SW480 (cell line): ENCODE measurements at places on chromosomes 3 and 15.

GRCh38 chr15:86505951-86506350, 426.3 kb downstream of the AGBL1 start:
- no peak for DNase-seq

- DNase-seq: no peak
Observed at GRCh38 chr3:11930084-11930483, 74.1 kb upstream of the SYN2 start.

DNA sequence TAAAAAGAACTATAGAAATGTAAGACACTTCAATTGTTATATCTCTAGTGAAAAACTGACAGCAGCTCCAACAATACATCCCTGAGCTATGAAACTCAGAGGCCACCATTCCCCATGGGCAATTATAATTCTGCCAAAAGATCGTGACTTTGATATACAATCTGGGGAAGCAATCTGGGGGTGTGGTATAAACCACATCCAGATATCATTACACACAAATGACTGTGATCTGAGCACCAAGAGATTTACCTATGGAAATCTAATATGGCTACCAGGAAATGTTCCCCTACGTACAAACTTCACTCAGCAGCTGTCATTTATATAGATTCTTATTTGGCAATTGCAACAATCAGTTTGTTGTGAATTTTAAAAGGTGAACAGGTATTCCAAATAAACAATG, 110.3 kb downstream of the FRMD5 start:
- peak; percentile 11 for DNase-seq

DNA sequence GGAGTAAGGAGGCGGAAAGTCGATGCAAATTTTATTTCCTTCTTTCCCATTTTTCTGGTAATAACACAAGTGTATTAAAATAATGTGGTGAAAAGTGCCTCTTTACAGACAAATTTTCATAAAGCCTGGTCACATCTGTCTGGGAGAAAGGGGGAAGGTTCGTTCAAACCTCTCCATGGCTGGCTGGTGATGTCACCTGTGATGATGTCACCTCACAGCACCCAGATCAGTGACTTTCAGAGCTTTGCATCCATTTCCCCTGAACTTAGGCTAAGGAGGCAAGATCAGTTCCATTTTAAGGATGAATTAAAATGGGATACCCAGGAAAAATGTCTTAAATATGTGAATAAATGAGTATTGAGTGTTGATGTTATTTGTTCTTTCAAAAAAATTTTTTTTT, 34.1 kb downstream of the ATP10A start:
- DNase-seq: no peak
